ENCODE measurements at places on chromosomes 1 and 21. TPM values are rescaled to one million over a fixed set of nuclear protein-coding genes. Genes with fewer than 3 reads are reported as not detected.

GRCh38 chr1:27154469-27154990 is 395 bp downstream of the SLC9A1 start:
- DNase-seq = no peak

GRCh38 chr21:32411350-32412161 is 950 bp upstream of the EVA1C start:
- no peak for DNase-seq

DNA sequence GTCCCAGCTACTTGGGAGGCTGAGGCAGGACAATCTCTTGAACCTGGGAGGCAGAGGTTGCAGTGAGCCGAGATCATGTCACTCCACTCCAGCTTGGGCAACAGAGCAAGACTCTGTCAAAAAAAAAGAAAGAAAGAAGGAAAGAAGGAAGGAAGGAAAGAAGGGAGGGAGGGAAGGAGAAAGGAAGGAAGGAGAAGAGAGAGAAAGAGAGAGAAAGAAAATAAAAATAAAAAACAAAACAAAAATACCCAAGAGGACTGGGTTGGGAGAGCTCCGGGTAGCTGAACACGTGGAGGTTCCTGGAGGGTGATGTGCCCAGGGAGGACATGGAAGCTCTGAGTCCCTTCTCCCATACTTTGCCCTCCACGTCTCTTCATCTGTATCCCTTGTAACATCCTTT is 45.7 kb upstream of the CITED4 start:
- no peak for DNase-seq

- no peak for DNase-seq
These were observed 20.7 kb upstream of the ALDH4A1 start for GRCh38 chr1:18922848-18923755.

GRCh38 chr1:228860911-228861831 is 125.9 kb downstream of the RHOU start:
- DNase-seq = peak; percentile 98

GRCh38 chr1:70156529-70157120 is 48.8 kb downstream of the LRRC40 start:
- no peak for DNase-seq

CLDN14 gene
- polyA plus RNA-seq = not detected

PLA2G2A gene
- 14.7 TPM for polyA plus RNA-seq

GRCh38 chr1:67880056-67880601 is 46.9 kb upstream of the GNG12 start:
- DNase-seq = no peak

DNA sequence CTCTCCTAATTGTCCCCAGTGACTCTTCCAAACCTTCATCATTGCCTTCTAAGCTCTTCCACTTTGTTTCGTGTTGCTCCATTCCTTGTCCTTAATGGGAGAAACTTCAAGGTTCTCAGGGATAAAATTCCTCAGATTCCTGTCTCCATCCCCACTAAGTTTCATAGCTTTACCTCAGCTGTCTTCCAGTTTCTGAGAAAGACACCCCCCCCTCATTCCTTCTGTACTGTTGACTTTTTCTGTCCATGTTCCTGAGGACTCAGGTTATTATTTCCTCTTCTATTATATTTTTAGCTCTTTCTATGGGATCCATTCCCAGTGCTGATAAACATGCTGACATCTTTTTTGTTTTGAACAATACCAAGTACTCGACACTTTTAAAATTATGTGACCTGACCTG is 215.3 kb upstream of the PTGFR start:
- no peak for DNase-seq

C1orf185 gene
- polyA plus RNA-seq = not detected

DNA sequence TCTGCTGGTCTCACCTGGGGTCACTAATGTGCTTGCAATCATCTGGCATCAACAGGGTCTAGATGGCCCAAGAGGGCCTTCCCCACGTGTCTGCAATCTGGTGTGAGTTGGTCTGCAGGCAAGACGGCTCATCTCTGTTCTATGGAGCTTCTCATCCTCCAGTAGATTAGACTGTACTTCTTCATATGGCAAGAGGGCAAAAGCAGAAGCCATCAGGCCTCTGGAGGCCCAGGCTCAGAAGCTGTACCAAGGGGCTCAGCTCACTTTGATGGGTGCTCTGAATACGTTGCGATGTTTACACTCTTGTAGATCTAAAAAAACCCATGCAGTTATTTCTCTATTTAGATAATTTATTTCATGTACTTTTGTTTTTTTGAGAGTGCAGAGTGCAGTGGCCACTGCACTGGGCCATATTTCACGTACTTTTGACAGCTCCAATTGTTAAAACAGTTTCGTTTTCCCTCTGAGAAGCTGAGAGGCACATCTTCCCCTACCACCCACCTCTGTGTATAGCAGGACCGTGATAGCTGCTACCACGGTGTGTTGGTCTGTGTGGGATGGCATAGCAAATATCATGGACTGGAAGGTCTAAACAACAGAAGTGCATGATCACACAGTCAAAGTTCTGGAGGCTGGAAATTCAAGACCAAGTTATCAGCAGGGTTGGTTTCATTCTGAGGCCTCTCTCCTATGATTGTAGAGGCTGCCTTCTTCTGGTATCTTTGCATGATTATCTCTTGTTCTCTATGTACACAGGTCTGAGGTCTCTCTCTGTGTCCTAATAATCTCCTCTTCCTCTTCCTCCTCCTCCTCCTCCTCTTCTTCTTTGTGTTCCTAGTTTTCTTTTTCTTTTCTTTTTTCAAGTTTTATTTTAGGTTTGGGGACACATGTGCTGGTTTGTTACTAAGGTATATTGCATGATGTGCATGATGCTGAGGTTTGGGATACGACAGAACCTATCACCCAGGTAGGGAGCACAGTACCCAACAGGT is 17.0 kb downstream of the CITED4 start:
- DNase-seq = no peak

SLC45A3 gene
- polyA plus RNA-seq = 9.3 TPM

CCDC17 gene
- polyA plus RNA-seq = 0.88 TPM

SYT6 gene
- polyA plus RNA-seq = 0.76 TPM

DNA sequence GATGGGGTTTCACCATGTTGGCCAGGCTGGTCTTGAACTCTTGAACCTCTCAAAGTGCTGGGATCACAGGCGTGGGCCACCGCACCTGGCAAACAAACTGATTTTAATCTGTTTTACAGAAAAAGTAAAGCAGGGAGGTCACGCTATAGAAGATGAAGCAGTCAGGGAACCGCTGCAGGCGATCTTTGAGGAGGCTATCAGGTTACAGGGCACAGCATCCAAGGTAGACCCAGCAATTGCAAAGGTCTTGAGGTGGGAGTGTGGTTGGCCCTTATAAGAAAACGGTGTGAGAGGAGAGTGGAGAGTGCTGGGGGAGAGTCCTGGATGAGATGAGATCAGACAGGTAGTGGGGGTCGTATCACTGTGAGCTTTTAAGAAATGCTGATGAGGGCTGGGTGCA is 2.6 kb upstream of the TMCO4 start:
- no peak for DNase-seq

RCSD1 gene
- 7.4 TPM for polyA plus RNA-seq

MNDA gene
- 3.6 TPM for polyA plus RNA-seq
